ENCODE measurements at places on chromosomes 7 and 10.

DNA sequence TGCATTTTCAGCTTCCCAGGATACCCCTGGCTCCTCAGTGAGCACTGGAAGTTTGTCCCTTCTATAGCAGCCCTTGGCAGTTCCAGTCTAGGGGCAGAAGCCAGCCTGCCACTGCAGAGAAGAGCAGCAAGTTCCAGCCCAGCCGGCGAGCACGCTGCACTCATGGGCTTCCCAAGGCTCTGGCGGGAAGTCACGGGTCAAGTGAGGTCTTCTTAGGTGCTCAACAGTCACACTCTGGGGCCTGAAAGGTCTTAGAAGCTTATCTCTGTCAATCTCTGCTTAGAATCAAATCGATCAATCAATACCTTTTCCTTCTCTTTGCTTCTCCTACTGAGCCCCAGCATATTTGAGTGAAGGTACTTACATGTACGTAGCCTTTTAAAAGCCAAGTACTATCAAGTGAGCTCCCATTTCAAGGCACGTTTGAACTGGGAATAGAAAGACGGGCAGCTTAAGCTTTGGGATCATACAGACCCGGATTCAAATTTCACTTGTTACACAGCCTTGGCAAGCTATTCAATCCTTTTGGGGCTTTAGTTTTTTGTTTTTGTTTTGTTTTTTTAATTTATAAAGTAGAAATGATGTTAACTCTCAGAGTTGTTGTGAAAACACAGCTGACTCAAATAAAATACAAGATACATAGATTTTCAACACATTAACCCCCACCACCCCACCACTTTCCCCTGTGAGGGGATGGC lies 152.6 kb upstream of the KLF14 start:
- DNase-seq = no peak

GRCh38 chr10:100939763-100940344 lies 27.1 kb downstream of the SLF2 start:
- no peak for DNase-seq

DNA sequence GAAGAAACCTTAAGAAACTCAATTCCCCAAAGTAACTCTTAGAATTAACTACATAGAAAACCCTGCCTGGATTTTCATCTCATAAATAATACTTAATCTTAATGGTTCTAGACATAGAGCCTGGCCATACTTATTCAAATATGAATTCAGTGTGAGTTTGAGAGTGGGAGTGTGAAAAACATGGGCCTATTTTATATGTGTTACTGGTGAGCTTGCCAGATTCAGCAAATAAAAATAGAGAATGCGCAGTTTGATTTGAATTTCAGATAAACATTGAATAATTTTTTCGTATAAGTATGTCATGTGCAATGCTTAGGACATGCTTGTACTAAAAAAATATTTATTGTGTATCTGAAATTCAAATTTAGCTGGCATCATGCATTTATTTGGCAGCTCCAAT lies 473.9 kb upstream of the FZD8 start:
- DNase-seq = no peak

GRCh38 chr10:4851846-4852245 lies 25.8 kb downstream of the AKR1E2 start:
- DNase-seq = no peak

DNA sequence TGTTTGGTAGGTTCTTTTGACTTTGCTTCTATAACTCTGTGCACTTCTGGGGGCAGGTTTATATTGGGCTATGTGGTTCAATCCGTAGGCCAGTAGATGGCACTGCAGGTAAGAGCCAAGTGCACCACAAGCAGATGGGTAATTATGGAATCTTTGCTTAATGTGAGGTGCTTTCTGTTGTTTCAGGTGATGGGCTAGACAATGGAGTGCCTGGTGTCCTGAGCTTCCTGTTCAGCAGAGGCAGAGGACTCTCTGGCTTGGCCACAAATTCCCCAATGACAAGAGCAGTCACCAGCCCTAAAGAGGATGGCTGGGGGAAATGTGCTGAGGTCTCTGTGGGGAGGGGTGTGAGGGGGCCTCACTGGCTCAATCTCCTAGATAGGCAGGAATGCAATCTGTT lies 455.0 kb downstream of the CCSER2 start:
- no peak for DNase-seq

- DNase-seq = no peak
Observed at GRCh38 chr7:26480156-26480555, 188.5 kb downstream of the SNX10 start.

GRCh38 chr7:54782829-54783228 lies 23.8 kb upstream of the SEC61G start:
- DNase-seq = no peak

DNA sequence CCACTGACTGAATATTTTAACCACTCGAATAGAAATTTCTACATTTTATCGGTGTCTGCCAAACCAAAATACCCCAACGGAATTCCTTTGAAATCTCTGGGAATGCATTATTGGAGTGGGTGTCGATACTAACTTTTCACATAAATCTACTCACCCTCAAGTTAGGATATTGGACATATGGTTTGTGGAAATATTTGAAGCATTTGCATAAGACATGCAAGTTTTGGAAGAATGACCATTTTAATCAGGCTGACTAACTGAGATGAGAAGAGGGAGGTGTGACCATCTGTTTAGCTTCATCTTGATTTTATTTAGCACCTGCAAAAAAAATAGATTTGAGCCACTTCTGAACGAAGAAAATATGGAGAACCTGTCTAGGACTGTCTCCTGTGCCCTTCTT lies 61.2 kb downstream of the KLF6 start:
- no peak for DNase-seq

DNA sequence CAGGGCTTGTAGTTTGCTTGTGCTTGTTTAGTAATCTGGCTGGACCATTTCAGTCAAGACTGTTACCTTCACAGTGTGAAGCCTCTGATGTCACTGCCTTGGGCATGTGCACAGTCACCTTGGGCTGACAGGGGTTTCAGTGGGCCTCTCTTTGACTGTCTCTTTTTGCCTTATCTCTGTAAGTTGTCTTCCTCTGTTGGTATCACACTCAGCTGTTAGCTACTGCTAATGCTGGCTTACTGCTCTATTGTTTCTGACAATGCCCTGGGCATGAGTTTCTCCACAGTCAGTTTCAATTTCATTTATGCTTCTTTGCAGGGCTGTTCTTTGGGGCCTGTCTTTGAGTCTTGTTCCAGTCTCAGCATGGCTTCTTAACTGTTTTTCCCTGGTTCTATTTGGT lies 201.9 kb upstream of the SHH start:
- DNase-seq = no peak

GRCh38 chr10:7789390-7789789 lies 1.4 kb downstream of the ATP5F1C start:
- no peak for DNase-seq

DNA sequence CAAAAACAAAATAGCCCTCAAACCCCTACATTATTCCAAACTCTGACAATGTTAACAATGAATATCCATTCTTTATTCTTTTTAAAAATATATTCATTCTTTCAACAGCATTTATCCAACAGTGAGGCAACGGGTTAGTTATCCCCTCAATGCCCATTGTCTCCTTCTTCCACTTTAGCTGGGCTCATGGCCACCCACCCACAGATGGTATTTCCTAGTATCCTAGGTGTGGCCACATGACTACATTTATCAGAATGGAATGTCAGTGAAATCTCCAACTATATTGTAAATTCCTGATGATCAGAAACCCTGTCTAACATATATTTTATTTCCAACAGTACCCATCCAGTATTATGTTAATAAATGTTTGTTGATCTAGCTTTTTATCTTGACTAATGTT lies 13.6 kb downstream of the HOXA1 start:
- no peak for DNase-seq

DNA sequence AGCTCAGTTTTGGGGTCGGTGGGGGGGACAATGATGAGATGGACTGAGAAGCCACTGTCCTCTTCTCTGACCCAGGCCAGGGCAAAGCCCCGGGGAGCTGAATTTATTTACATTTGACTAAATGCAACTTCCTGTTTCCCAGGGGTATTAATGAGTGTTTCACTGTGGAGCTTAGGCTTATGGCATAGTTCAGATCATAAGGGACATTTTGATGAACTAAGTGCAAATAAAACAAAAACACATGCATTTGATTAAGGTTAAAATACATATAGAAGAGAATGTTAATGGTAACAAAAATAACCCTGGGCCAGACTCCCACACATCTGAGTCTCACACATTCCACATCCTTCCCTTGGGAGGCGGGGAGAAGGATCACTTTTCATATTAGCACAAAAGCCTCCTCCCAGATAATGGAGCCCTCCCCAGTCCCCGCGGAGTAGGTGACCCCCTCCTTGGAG lies 320.6 kb downstream of the FRMD4A start:
- peak; percentile 27 for DNase-seq

- DNase-seq = no peak
Observed at GRCh38 chr7:117193564-117193963, 129.3 kb downstream of the WNT2 start.

GRCh38 chr7:132124575-132124974 lies 451.7 kb downstream of the PLXNA4 start:
- no peak for DNase-seq

- no peak for DNase-seq
Observed at GRCh38 chr7:23486002-23486773, 15.9 kb upstream of the IGF2BP3 start.

DNA sequence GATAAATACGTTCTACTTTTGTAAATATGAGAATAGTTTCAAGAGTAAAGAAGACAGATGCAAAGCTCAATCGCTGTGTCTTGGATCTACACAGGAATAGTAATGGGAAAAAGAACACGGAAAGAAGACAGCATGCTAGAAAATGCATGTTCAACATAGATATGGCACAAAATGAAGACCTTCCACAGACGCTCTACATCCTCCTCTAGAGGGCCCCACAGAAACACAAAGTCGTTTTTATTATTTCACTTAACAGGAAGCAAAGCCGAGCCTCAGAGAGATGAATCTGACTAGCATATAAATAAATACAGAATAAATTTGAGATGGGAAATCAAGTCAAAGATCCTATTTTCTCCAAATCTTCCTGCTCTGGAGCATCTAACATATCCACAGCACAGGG lies 292.6 kb downstream of the PARD3 start:
- peak; percentile 49 for DNase-seq

GRCh38 chr10:92750791-92751533 lies 61.2 kb downstream of the HHEX start:
- peak; percentile 27 for DNase-seq

GRCh38 chr7:102459221-102459844 lies 5.3 kb downstream of the ALKBH4 start:
- no peak for DNase-seq

GRCh38 chr10:104686829-104687228 lies 45.7 kb downstream of the SORCS3 start:
- DNase-seq = no peak

DNA sequence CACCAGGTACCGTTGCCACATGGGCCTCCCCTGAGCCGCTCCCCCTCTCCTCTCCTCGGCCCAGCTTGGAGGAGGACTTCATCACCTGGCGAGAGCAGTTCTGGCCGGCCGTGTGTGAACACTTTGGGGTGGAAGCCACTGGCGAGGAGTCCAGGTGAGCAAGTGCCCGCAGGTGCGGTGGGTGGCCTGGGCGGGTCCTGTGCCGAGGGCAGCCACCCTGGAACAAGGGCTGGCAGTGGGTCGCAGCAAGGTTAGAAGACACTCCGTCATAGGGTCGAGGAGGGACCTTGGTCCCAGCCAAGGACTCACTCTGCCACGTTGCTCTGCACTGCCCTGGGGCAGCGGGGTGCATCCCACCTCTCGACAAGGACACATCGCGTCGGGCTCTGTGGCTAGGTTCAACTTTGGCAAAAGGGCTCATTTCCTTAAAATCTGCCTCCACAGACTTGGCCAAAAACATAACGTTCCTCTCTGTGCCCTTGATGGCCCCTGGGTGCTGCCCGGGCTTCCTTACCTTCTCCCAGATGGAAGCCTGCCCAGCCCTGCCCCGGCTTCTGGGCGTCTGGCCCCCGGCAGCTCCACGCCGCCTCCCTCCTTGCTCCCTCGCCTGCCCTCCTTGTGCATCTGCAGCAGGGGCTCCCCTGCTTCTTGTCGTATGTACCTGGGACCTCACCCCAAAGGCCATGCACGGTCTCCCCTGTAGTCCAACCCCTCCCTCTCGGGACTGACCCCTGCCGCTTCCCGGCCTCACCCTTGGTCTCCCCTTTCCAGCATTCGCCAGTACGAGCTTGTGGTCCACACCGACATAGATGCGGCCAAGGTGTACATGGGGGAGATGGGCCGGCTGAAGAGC lies 12.7 kb downstream of the TMEM120A start:
- no peak for DNase-seq

DNA sequence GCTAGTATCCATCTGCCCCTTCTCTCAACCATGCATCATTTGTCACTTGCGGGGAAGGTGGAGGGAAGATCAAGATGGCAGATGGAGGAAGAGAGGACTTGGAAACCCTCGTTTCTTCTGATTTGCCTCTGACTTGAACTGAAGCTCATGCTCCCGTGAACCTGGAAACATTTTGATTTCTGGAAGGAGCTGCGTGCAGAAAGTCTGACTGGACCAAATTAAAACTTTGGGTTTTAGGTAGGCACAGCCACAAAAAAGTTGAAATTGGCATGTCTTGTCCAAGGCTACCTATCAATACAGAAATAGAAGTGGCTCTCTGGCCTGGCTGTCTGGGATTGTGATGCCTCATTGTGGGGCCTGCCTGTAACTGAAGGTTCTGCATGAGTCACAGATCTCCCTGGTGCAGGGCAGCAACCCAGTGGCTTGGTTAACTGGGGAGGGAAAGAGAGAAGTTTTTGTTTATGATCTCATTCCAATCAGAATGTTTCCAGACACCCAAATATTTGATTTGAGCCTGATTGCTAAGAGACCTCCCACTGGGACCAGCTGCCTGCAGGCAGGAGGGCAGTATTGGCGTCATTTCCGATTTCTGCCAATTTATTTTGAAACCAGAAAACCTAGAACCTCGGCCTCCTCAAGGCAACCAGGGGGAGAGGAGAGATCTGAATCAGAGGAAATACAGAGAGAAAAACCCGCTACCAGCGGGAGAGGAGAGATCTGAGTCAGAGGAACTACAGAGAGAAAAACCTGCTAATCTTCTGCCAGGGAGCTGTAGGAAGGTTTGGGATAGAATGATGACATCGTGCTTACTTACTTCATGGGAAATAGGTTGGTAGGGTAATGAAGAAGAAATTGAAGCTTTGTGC lies 363.6 kb downstream of the ANKRD30A start:
- no peak for DNase-seq
